Activated naive CD4-positive, alpha-beta T cell treated with anti-CD3 and anti-CD28 coated beads for 36 hours (primary cell): ENCODE measurements at places on chromosomes 11 and 22. TPM values are rescaled to one million over a fixed set of nuclear protein-coding genes. Genes with fewer than 3 reads are reported as not detected.

TMEM184B gene
- 15.0 TPM for total RNA-seq

ALDH3B2 gene
- total RNA-seq = not detected

FAM83F gene
- 1.8 TPM for total RNA-seq

SYNGR1 gene
- total RNA-seq = 0.27 TPM

AAMDC gene
- 6.4 TPM for total RNA-seq

P2RX3 gene
- not detected for total RNA-seq

IL17REL gene
- 0.12 TPM for total RNA-seq

KRTAP5-7 gene
- total RNA-seq = not detected

TREH gene
- not detected for total RNA-seq

MS4A4E gene
- total RNA-seq = not detected

ARHGAP20 gene
- total RNA-seq = 0.19 TPM

DNA sequence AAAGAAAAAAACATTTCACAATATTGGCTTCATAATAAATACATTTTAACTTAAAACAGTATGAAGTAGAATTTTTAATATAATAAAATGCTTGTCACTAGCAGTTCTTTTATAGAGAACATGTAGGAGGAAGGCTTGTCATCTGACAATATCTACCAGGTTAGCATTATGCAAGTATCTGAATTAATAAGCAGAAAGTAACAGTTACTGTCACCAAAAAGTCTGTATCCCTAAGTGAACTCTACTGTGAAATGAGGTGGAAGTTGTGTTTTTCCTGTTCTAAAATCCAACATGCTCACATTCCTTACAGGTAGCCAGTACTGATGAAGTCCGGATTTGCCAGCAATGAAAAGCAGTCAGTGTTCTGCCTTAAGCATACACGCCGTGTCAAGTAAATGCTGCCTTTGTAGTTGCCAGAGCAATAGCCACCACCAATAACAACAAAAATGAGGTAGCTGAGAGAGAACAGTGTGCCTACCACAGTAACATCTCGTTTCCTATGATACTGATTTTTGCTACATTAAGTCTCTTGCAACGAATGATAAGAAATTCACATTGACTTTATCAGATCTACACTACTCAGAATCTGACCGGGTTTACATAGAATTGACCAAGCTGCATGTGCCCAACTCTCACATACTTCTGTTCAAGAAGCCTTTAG is 95.5 kb downstream of the SIK3 start:
- H3K36me3 ChIP-seq = peaks cover 6% of the 10 kb centered on the region
- no peak overlapping the region for H3K27ac ChIP-seq
- DNase-seq = no peak
- H3K4me1 ChIP-seq = peaks cover 58% of the 10 kb centered on the region
- no peaks in the 10 kb centered on the region for H3K27me3 ChIP-seq
- H3K4me3 ChIP-seq = no peak overlapping the region

- no peak for DNase-seq
- H3K27ac ChIP-seq = no peak overlapping the region
- H3K27me3 ChIP-seq = peaks cover 37% of the 10 kb centered on the region
- no peaks in the 10 kb centered on the region for H3K4me1 ChIP-seq
- no peak overlapping the region for H3K4me3 ChIP-seq
Measured at GRCh38 chr11:2130881-2131352, 8.3 kb downstream of the IGF2 start.

GRCh38 chr11:102244681-102245409 is 72.4 kb upstream of the BIRC3 start:
- no peaks in the 10 kb centered on the region for H3K27me3 ChIP-seq
- H3K36me3 ChIP-seq = no peaks in the 10 kb centered on the region
- peaks cover 2% of the 10 kb centered on the region for H3K4me1 ChIP-seq
- H3K4me3 ChIP-seq = no peak overlapping the region
- no peak overlapping the region for H3K27ac ChIP-seq

GRCh38 chr22:17883356-17883755 is 109.1 kb upstream of the BID start:
- no peak overlapping the region for H3K27ac ChIP-seq
- no peak overlapping the region for H3K4me3 ChIP-seq
- H3K36me3 ChIP-seq = peaks cover 17% of the 10 kb centered on the region
- H3K4me1 ChIP-seq = no peaks in the 10 kb centered on the region
- no peaks in the 10 kb centered on the region for H3K27me3 ChIP-seq

- no peaks in the 10 kb centered on the region for H3K36me3 ChIP-seq
- H3K4me3 ChIP-seq = no peak overlapping the region
- no peaks in the 10 kb centered on the region for H3K4me1 ChIP-seq
- DNase-seq = no peak
Measured at GRCh38 chr11:71178076-71178475, 74.3 kb downstream of the SHANK2 start.

DNA sequence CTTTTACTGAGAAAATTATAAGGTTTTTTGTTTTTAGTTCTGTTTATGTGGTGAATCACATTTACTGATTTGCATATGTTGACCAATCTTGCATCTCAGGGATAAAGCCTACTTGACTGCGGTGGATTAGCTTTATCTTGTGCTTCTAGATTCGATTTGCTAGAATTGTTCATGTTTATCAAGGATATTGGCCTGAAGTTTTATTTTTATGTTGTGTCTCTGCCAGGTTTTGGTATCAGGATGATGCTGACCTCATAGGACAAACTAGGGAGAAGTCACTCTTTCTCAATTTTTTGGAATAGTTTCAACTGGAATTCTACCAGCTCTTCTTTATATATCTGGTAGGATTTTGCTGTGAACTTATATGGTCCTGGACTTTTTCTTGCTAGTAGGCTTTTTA is 504.8 kb downstream of the ETS1 start:
- H3K36me3 ChIP-seq = no peaks in the 10 kb centered on the region
- H3K27ac ChIP-seq = no peak overlapping the region
- DNase-seq = no peak
- no peaks in the 10 kb centered on the region for H3K27me3 ChIP-seq
- no peak overlapping the region for H3K4me3 ChIP-seq

GRCh38 chr11:929405-929804 is 3.7 kb downstream of the AP2A2 start:
- peaks cover 59% of the 10 kb centered on the region for H3K4me1 ChIP-seq
- no peak for DNase-seq
- H3K4me3 ChIP-seq = no peak overlapping the region
- H3K27me3 ChIP-seq = no peaks in the 10 kb centered on the region
- peaks cover 8% of the 10 kb centered on the region for H3K36me3 ChIP-seq
- H3K27ac ChIP-seq = no peak overlapping the region

DNA sequence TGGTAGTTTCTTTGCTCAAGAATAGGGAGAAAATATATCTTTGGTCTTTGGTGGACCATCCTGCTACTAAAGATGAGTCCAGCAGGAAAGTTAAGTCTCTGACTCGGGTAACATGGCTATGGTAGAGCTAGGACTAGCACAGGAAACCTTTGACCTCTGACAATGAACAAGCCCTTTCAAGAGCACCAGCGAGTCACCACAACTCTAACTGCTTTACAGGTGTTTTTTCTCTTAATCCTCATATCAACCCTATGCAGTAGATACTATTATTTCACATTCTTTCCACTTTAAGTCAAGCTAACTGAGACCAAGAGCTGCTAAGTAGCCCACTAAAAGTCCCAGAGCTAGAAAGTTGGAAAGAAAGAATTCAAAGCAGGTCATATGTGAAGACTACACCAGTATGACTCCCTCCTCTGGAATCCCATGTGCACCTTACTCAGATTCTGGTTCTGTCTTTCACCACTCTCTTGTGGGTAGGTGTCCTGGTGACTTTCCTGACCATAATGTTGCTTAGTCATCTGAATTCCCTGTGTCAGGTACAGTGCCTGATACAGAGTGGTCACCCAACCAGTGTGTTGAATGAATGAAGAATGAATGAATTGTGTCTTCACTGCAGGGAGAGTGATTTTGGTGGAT is 53.8 kb upstream of the ME3 start:
- H3K36me3 ChIP-seq = no peaks in the 10 kb centered on the region
- H3K4me1 ChIP-seq = no peaks in the 10 kb centered on the region
- H3K27ac ChIP-seq = no peak overlapping the region

- no peak for DNase-seq
- no peak overlapping the region for H3K4me3 ChIP-seq
- peaks cover 2% of the 10 kb centered on the region for H3K27me3 ChIP-seq
- H3K27ac ChIP-seq = no peak overlapping the region
Measured at GRCh38 chr11:27868226-27868625, 168.0 kb upstream of the BDNF start.

DNA sequence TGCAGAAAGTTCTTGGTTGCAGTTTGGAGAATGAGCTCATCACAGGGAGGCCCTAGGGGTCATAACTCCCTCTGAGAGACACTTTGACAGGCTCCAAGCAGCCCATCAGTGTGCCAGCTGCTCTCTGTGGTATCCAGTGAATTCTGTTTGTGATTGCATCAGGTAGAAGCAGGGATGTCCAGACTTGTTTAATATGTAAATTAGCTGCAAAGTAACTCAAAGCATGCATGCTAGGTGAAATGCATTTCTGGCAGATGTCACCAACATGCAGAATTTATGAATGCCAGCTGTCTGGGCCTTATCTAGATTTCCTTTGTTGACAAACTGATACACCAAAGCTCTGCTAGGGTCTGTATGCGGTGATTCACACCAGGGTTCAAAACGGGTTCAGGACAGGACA is 123.6 kb upstream of the MTNR1B start:
- H3K4me3 ChIP-seq = no peak overlapping the region
- H3K36me3 ChIP-seq = no peaks in the 10 kb centered on the region
- no peak for DNase-seq

DNA sequence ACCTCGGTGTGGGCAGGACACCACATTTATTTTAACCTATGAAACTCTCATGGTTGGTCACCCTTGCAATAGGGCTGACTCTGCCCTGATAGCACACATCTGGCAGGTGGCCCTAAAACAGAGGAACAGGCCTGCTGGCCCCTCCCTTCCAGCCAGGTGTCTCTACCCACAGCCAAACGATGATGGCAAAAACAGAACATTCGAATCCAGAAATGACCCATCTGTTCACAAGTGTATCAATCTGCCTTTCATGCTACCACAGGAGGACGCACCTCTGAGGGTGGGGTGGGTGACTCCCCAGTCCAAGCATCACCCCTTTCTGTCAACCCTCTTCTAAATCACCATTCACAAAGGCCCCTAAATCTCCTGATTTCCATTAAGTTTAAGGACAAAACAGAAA is 118.1 kb downstream of the ETS1 start:
- H3K27me3 ChIP-seq = no peaks in the 10 kb centered on the region
- peaks cover 94% of the 10 kb centered on the region for H3K36me3 ChIP-seq
- peak overlapping the region; percentile 54 for H3K4me3 ChIP-seq
- peak overlapping the region; percentile 97 for H3K27ac ChIP-seq
- peaks cover 95% of the 10 kb centered on the region for H3K4me1 ChIP-seq

GRCh38 chr11:35794850-35795249 is 132.3 kb downstream of the TRIM44 start:
- H3K27ac ChIP-seq = no peak overlapping the region
- H3K36me3 ChIP-seq = peaks cover 17% of the 10 kb centered on the region
- no peak overlapping the region for H3K4me3 ChIP-seq
- H3K4me1 ChIP-seq = no peaks in the 10 kb centered on the region

DNA sequence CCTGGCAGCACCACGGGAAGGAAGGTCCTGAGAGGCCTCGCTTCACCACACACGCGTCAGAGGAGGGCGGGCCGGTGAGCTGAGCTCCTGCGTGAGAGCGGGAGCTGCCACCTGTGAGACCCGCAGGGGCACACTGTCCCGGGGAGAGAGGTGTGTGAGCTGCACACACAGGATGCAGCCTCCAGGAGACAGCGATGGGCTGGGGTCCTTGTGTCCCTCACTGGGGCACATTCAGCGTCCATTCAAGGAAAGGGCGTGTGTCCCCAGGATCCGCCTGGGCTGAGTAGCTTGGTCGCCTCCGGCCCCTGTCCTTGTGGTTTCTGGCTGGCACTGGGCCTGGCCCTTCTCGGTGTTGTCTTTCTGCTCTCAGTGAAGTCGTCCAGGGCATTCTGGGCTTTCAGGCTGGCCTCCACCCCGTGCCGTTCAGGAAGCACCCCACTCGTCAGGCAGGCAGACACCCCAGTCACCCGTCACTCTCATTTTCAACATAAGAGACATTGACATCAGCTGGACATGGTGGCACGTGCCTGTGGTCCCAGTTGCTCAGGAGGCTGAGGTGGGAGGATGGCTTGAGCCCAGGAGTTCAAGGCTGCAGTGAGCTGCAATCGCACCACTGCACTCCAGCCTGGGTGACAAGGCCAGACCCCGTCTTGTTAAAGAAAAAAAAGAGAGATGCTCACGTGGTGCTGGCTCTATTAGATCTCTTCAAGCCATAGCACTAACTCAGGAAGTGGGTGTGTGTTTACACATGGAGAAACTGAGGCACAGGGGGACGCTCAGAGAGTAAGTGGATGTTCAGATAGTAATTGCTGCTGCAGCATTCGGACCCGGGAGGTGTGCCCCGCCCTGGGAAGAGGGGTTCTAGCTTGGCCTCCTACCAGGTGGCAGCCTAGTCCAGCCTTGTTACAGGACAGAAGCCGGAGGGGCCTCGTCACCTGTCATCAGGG is 1081.6 kb downstream of the BRD1 start:
- H3K4me3 ChIP-seq = no peak overlapping the region
- H3K27ac ChIP-seq = no peak overlapping the region
- DNase-seq = no peak
- no peaks in the 10 kb centered on the region for H3K36me3 ChIP-seq
- no peaks in the 10 kb centered on the region for H3K27me3 ChIP-seq

DNA sequence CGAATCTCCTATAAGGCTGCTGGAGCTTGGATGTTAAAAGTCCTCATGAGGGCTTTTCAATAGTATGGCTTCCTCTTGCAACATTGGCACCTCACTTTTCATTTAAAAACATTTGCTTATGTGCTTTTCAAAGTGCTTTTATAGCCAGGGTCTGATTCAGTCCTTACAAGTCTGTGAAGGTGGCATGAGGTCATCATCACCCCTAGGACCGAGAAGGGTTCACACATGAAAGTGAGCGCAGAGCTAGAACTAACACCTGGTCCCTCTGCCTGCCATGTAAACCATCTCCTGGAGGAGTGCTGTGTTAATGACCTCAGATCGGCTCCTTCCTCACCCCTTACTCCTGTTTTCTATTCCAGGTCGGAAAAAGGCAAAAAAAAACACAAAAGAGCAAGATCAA is 12.2 kb upstream of the LMO2 start:
- H3K27ac ChIP-seq = no peak overlapping the region
- H3K4me3 ChIP-seq = no peak overlapping the region
- no peaks in the 10 kb centered on the region for H3K36me3 ChIP-seq
- no peak for DNase-seq
- peaks cover 5% of the 10 kb centered on the region for H3K4me1 ChIP-seq

GRCh38 chr11:60874421-60875365 is 7.4 kb downstream of the ZP1 start:
- peaks cover 3% of the 10 kb centered on the region for H3K4me1 ChIP-seq
- no peak overlapping the region for H3K27ac ChIP-seq
- no peak for DNase-seq
- H3K27me3 ChIP-seq = no peaks in the 10 kb centered on the region
- H3K4me3 ChIP-seq = no peak overlapping the region
- no peaks in the 10 kb centered on the region for H3K36me3 ChIP-seq

- no peaks in the 10 kb centered on the region for H3K4me1 ChIP-seq
- H3K27me3 ChIP-seq = no peaks in the 10 kb centered on the region
- no peak overlapping the region for H3K4me3 ChIP-seq
Measured at GRCh38 chr22:38226853-38227649, 25.3 kb downstream of the MAFF start.

- H3K4me3 ChIP-seq = no peak overlapping the region
- H3K27me3 ChIP-seq = no peaks in the 10 kb centered on the region
- no peak overlapping the region for H3K27ac ChIP-seq
- peaks cover 8% of the 10 kb centered on the region for H3K36me3 ChIP-seq
Measured at GRCh38 chr11:9529334-9529650, 44.2 kb upstream of the WEE1 start.
